Nephron progenitor cell (in vitro differentiated cells): ENCODE measurements at places on chromosomes 12 and 14.

DNA sequence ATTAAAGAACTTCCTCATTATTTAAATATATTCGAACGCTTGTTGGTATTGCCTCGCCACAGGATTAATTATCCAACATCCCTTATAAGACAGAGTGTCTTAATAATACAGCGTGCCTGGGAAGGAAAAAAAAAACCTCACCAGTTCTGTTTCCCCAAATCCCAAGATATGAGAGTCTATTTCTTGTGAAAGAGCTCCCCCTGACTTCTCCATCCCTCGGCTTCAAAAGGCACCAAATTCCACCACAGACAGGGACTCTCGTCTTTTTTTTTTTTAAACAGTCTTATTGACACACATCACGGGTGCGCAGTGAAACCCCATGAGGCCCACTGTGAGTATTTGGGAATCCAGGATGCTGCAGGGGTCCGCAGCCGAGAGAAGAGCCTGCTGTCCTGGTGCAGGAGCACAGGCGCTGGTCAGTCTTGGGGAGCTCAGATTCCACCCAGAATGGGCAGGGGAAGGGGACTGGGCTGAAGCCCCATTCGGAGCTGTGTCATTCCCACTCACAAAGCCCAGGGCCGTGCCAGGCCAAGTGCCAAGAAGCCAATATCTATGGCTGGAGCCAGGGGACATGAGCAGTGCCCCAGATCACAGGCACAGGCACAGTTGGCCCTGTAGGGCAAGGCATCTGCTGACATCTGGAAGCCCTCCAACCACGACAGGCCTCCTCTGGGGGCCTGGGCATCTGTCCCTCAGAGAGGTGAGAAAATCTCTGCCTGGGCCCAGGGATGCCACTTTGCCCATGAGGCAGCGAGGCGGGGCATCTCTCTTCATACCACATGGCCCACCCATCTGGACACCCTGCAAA is 71.9 kb downstream of the BCL11B start:
- no peak for DNase-seq

GRCh38 chr12:46386877-46387629 is 14.5 kb upstream of the SLC38A2 start:
- no peak for DNase-seq

- no peak for DNase-seq
These were observed 53.9 kb downstream of the ACACB start for GRCh38 chr12:109170324-109170723.

- DNase-seq, result no peak
These were observed 79.2 kb upstream of the RBM19 start for GRCh38 chr12:114045349-114045748.

- no peak for DNase-seq
These were observed 106.2 kb downstream of the CRACR2A start for GRCh38 chr12:3646561-3647241.

- no peak for DNase-seq
These were observed 794.3 kb upstream of the NOVA1 start for GRCh38 chr14:27392153-27392552.

DNA sequence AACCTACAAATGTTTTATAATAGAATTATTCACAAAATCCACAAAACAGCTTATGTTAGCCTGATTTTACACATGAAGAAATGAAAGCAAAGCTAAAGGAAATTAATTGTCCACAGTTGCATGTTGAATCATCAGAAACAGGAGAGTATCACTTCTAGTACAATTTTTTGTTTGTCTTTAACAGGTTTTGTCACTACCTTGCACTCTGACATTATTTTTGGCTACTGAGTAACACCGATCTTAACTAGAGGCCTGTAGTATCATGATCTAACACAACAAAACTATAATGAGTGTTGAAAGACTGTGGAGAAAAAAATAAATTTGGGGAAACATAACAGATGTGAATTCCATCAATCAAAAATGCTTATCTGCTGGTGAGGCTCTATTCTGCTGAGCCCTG is 60.1 kb downstream of the TAOK3 start:
- no peak for DNase-seq

DNA sequence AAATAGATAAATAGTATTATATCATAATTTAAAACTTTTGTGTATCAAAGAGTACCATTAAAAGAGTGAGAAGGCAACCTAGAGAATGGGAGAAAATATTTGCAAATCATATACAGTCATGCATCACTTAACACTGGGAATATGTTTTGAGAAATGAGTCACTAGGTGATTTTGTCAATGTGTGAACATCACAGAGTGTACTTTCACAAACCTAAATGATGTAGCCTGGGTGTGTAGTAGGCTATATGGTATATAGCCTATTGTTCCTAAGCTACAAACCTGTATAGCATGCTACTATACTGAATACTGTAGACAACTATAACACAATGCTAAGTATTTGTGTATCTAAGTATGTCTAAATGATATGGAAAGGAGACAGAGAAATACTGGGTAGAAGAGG is 48.0 kb upstream of the ARID2 start:
- DNase-seq, result no peak

- DNase-seq, result no peak
These were observed 89.3 kb downstream of the NTN4 start for GRCh38 chr12:95701275-95701674.

GRCh38 chr14:106500571-106500970 is 974.2 kb downstream of the TMEM121 start:
- no peak for DNase-seq

DNA sequence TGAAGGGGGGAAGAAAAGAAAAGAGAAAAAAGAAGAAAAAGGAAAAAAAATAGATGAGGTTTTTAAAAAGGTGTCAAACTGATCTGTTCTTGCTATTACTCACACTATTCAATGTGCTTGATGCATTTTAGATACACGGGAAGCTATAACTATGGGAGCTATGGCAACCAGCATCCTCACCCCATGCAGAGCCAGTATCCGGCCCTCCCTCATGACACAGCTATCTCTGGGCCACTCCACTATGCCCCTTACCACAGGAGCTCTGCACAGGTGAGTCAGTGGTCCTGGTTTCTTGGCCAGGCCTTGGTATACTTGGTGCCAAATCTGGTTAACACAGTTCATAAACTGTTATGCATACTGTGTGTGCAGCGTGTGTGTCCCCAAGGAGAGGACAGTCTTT is 24.0 kb upstream of the RIC8B start:
- no peak for DNase-seq

GRCh38 chr14:73240816-73241480 is 3.6 kb downstream of the PAPLN start:
- no peak for DNase-seq

GRCh38 chr12:9343731-9344130 is 135.5 kb upstream of the PZP start:
- no peak for DNase-seq

DNA sequence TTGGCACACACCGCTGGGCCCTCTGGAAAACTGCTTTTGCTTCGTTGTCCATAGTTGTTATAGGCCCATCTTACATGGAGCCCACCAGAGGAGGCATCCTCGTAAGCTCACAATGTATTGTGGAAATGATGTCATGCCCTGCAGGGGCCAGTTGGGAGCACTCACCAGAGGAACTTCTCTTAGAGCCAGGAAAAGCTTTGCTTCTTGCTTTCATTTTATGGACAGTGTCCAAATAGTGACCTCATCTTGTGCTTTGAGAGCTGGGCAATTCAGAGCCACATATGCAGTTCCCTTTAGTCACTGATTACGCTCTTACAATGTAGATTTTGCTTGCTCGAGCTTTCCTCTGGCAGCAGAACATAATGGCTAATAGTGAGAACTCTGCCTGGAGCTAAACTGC is 275.6 kb downstream of the AACS start:
- DNase-seq, result no peak

GRCh38 chr12:93007544-93007943 is 78.4 kb upstream of the EEA1 start:
- DNase-seq, result no peak

DNA sequence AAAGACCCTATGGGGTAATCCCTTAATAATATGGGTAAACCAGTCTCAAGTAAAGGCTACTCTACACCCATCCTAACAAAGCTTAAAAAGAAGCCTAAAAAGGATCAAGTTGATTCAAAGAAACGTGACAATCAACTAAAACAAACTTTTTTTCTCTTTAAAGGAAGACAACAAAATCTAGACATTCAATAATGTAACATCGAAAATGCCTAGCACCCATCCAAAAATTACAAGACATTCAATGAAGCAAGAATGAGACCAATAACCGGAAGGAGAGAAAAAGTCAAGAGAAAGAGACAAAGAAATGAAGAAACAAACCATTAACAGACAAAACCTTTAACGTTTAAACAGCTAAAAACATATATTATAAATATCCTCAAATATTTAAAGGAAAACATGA is 143.8 kb upstream of the VASH1 start:
- no peak for DNase-seq

GRCh38 chr14:59277659-59278058 is 89.2 kb downstream of the DAAM1 start:
- DNase-seq, result no peak

- peak; percentile 93 for DNase-seq
These were observed 6.1 kb upstream of the FOXJ2 start for GRCh38 chr12:8026291-8026900.

- DNase-seq, result no peak
These were observed 114.1 kb downstream of the SMOC1 start for GRCh38 chr14:69993326-69993725.

DNA sequence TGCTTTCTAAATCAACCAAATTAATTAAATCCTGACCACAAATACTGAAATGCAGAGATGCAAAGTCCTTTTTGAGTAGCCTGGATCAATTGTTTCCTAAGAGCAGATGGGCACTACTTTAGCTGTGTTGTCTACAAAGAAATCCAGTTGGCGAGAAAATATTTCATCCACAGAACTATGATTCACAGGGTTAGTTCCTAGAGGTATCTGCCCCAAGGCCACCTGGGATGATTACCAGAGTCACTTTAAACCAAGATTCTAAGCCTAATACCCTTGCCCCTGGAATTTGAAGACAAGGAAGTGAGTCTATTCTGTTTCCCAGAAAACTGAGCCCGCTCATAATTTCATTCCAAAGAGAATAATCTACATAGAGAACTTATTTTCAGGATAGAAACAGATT is 198.4 kb downstream of the PPM1H start:
- no peak for DNase-seq

GRCh38 chr14:57864659-57865058 is 1.2 kb downstream of the SLC35F4 start:
- no peak for DNase-seq

DNA sequence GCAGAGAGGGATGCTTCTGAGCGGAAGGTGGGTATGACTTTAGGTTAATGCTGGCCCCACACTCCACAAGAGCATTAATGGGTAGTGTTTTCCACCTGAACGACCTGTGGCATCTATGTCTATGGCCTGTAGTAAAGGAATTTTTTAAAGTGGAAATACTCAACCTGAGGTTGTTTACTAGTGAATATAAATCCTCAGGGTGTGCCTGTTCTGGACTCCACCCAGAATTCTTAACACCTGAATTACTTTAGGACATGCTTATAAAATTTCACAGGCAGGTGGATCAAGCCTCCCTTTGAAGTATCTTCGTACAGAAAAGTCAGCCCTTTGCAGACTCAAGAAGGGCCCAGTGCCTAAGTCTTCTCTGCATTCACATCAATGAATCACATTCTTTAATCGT is 196.1 kb downstream of the ESR2 start:
- no peak for DNase-seq

- no peak for DNase-seq
These were observed 51.6 kb downstream of the MVK start for GRCh38 chr12:109625131-109625559.
